ENCODE measurements at places on chromosomes 11 and 22.

GRCh38 chr11:13784441-13784840, 116.0 kb downstream of the FAR1 start:
- DNase-seq: no peak

DNA sequence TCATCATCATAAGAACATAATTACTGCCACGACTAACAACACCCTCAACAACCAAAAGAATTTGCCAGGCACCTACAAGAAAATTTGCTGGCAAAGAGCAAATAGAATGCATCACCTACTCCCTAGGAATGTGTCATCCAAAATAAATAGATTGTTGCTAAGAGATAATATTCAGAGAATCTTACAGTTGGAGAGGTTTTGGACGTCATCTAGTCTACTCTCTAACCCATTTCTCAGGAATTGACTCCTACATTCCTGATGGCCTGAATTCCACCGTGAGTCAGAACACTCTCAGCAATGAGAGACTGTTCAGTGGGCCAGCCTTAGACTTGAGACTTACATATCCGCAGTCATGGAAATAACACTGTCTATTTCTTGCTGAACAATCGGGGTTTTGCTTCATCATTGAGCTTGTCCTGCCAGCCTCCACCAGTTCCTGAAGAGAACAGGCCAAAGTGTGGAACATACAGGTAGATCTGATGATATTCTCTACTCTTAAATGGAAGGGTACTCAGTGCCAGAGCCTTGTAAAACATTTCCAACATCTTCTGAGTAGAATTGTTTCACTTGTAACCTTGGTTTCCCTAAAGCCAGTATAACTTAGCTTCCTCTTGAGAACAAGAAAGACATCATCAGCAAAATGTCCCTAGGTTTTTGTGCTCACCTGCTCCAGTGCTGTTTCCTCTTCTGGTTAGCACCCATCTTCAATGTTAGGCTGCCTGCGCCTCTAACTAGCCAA, 8.3 kb downstream of the KIRREL3 start:
- no peak for DNase-seq

DNA sequence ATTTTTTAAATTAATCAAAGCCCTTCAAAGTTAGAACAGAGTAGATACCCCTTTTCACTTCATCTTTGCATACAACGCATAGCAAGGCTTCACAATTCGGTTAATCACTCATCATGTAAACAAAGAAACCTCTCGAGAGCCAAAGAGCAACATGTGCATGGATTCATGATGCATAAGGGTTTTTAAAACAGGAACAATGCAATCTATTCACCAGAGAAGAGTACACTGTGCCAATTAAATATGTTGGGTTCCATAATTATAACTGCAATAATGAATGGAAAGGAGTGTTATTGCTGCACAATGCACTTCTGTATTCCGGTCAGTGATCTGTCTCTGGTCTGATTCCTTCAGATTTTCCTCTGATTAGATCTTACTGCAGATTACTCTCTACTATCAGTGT, 45.3 kb downstream of the CADM1 start:
- DNase-seq: no peak

- DNase-seq: no peak
These were observed 322.2 kb upstream of the DDI1 start for GRCh38 chr11:103714246-103714645.

GRCh38 chr22:38286915-38287669, 14.3 kb upstream of the TMEM184B start:
- DNase-seq: no peak

- no peak for DNase-seq
These were observed 190.9 kb downstream of the KIRREL3 start for GRCh38 chr11:126809514-126810289.

DNA sequence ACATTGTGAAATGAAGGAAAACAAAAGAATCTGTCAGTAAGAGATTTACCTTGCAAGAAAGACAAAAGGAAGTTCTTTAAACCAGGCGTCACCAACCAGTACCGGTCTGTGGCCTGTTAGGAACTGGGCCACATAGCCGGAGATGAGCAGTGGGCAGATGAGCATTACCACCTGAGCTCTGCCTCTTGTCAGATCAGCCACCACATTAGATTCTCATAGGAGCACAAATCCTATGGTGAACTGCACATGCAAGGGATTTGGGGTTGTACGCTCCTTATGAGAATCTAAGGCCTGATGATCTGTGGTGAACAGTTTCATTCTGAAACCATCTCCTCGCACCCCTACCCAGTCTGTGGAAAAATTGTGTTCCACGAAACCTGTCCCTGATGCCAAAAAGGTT, 108.2 kb downstream of the CYP2R1 start:
- DNase-seq: no peak

DNA sequence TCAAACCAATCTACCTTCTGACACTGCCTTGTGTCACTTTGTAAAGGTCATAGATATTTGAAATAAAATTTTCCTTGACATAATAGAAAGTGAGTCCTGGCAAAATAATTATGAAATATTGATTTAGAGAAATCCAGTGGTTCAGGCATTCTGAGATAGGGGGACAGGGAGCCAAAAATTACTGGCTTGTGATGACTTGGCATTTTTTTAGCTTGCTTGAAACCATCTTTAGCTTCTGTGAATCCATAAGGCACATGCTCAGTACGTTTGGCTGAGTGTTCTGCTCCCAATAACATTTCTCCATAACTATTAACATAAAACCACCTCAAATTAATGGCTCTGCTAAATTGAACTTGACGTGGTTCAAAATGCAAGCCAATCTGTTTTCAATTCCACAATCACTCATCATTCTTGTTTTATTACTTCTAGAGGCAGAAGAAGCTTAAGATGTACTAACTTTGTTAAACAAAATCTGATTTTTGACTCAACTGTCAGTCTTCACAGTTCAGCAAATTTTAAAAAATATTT, 209.0 kb downstream of the LRRC4C start:
- no peak for DNase-seq

GRCh38 chr11:67500484-67500821, 4.7 kb downstream of the PITPNM1 start:
- no peak for DNase-seq

- DNase-seq: no peak
These were observed 77.3 kb downstream of the ZBTB44 start for GRCh38 chr11:130237282-130238006.

GRCh38 chr11:78210000-78210608, 21.4 kb downstream of the USP35 start:
- no peak for DNase-seq

GRCh38 chr11:26958005-26958701, 35.8 kb upstream of the FIBIN start:
- DNase-seq: no peak

DNA sequence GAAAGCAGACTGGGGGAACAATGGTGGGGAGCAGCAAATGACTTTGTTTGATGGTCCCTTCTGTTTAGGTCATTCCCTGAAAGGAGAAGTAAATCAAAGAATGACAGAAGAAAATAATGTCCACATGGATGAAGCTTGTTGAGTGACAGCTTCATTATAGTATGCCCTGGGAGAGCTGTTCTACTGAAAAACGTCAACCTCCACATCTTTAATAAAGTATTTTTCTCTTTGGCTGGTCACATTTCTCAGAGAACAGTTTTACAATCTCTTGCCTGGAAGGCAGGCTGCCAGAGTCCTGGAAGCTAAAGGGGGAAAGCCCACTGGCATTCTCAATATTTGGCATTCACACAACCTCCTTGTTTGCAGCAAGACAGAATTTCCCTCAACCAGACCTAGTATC, 287.9 kb downstream of the SWAP70 start:
- no peak for DNase-seq

GRCh38 chr11:106249617-106250239, 172.3 kb downstream of the AASDHPPT start:
- DNase-seq: no peak

DNA sequence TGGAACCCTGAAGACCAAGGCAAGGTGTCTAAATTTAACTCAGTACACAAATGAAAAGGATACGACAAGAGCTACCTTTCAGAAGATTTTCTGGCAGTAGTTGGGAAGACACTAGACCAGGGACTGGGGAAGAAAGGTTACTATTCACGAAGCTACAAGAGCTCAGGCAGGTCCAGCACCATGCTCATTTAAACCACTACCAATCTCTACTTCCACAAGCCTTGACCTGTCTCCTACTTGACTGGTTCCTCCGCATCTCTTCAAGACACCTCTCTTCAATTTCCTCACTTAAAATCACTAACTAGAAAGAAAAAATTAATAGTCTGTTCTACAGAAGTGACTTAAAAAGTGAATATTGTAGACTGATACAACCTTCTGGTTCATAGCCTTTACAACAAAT, 22.9 kb downstream of the TCF20 start:
- no peak for DNase-seq

DNA sequence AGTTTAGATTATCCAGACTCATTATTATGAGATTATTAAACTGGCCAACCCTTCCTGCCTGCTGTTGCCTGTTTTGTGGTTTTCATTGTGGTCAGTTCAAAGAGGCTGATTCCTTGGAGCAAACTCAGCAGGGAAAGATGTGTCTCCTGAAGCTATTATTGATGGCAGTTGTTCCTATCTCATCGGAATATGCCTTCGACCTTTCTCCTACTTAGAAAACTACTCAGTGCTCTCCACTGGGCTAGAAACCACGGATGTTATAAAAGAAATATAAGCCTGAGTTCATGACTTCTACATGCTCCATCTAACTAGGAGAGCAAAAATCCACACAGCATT, 80.2 kb upstream of the NAV2 start:
- no peak for DNase-seq

DNA sequence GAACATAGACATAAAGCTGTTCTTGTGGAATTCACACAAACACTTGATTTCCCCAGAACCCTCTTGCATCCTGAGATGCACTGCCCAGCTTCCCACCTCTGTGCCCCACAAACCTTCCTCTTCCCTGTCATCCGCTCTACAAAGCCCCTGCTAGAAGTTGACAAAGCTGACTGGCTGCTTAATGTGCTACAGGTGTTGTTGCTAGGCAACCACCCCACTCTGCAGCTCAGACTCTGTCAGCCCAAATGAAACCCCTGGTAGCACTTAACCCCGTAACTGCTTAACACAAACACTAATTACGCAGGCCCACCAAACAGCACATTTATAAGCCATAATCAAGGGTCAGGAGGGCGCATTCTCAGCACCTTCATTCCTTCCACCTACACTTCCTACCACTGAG, 172.0 kb upstream of the CADM1 start:
- DNase-seq: no peak

GRCh38 chr11:16356761-16357393, 531 bp upstream of the SOX6 start:
- no peak for DNase-seq
